ENCODE measurements at places on chromosomes 7 and 10.

- no peak for DNase-seq
Observed at GRCh38 chr10:96794836-96795733, 37.0 kb upstream of the LCOR start.

GRCh38 chr10:117532003-117532385 lies 10.6 kb upstream of the EMX2 start:
- DNase-seq, result no peak

DNA sequence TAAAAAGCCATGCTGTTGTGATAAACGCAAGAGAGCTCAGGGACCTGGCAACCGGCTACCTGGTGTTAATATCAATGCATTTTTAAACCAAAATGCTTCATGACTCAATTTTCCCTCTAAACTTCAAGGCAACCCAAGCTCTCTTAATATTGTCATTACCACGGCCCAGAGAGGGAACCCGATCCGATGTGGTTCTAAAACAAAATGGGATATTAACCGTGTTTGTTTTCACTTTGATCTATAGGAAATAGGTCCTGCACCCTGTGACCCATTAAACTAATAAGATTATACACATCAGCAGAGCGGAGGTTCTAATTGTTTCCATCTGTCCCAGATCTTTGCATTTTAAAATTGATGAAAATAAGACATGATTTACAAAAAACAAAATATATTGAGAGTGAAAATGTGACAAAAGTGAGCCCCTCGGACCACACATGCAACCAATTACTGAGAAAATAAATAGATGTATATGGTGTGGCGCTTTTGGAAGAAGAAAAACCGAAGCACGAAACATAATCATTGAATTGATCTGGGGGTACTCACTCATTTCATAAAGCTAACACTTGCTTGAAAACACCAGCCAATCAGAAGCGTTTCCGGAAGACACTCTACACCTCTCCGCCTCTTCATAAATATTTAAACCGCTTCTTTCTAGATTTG lies 290.3 kb upstream of the NFE2L3 start:
- DNase-seq, result no peak

DNA sequence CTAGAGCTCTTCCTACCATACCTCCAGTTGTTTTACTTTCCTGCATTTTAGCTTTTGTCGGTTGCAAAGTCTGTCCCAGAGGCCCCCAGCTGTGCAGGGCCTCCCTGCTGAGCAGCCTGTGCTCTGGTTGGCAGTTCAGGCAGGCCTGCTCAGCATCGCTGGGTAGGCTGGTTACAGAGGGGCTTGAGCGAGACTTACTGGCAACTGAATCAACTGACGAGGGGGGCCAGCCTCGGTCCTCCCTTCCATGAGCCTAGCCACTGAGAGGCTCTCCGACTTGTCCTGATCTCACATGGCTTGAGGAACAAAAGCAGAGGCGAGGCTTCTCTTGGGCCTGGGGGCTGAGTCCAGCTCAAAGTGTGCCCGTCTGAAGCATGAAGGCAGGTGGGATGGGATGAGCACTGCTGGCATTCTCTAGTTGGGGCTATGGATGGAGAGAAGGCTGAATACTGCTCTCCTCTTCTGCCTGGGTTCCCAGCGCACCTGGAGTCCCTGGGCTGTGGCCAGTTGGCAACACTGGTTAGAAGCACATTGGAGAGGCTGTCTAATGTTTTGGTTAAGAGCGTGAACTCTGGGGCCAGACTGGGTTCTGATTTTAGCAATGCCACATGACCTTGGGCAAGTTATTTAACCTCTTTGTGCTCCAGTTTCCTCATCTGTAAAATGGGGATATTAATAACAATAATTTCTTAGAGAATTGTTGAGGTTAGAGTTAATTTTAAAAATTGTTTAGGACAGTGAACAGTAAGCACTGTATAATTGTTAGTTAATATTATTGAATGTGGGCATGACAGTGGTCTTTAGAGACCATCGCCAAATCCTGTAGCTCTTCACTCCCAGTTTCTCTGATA lies 6.9 kb upstream of the SFRP5 start:
- no peak for DNase-seq

All from fibroblast of skin of right quadriceps (primary cell).